AG04449 (cell line): ENCODE measurements at places on chromosomes 2 and 18.
A peak's percentile ranks its signal among the peaks of the same experiment; 100 is the strongest.

- DNase-seq = no peak
Observed at GRCh38 chr2:187497858-187498463, 49.9 kb upstream of the CALCRL start.

- DNase-seq = no peak
Observed at GRCh38 chr2:10720306-10720705, 1.1 kb upstream of the ATP6V1C2 start.

GRCh38 chr2:117700471-117700870, 114.0 kb upstream of the DDX18 start:
- no peak for DNase-seq

DNA sequence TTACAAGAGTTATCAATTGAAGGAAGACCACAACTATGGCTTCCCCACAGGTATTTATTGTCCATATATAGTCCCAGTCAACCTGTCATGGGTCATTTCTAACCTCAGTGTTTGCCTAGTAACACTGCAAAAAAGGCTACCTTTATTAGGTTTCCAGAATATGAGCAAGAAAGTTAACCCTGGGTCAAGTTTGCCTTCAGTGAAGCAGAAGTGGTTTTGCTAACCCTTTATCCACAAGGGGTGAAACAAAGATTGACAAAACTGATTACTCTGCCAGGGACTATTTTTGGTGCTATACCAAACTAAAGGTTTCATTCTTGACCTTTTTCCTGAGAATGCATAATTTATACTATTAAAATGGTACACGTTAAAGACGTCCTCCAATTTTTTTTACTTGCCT, 28.8 kb downstream of the SP100 start:
- DNase-seq = no peak

DNA sequence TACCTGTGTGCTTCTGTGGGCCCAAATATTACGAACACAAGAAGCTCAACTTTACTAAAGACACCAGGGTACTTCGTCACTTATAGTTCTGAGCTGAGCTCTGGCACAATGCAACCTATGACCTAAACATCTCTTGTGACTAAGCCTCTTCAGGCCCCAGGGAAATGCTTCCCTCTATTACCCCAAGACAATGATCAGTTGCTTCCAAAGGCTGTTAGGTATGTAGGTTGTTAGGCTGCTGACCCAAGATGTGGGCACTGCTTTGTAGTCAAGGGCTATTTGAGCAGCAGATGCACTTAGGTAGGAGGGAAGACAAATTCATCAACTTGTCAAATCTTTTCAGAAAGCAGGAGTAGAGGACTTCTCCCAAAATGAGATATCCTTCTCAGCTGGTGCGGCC, 640.1 kb downstream of the EPHA4 start:
- DNase-seq = no peak

- no peak for DNase-seq
Observed at GRCh38 chr2:179532863-179533278, 268.2 kb upstream of the SESTD1 start.

DNA sequence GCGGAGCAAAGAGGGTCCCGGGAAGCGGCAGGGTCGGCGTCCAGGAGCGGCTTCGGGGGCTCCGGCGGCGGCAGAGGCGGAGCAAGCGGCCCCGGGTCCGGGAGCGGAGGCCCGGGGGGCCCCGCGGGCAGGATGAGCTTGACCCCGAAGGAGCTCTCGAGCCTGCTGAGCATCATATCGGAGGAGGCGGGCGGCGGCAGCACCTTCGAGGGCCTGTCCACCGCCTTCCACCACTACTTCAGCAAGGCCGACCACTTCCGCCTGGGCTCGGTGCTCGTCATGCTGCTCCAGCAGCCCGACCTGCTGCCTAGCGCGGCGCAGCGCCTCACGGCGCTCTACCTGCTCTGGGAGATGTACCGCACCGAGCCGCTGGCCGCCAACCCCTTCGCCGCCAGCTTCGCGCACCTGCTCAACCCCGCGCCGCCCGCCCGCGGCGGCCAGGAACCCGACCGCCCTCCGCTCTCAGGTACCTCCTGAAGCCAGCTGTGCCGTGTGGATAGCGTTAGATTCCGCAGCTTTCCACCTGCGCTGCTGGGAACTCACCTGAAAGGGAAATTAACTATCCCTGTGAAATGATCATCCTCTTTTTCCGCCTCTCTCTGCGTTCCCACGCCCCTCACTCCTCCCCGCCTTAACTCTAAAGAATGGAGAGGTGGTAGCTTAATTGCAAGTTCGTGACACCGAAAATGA, 472 bp downstream of the CNOT11 start:
- no peak for DNase-seq

DNA sequence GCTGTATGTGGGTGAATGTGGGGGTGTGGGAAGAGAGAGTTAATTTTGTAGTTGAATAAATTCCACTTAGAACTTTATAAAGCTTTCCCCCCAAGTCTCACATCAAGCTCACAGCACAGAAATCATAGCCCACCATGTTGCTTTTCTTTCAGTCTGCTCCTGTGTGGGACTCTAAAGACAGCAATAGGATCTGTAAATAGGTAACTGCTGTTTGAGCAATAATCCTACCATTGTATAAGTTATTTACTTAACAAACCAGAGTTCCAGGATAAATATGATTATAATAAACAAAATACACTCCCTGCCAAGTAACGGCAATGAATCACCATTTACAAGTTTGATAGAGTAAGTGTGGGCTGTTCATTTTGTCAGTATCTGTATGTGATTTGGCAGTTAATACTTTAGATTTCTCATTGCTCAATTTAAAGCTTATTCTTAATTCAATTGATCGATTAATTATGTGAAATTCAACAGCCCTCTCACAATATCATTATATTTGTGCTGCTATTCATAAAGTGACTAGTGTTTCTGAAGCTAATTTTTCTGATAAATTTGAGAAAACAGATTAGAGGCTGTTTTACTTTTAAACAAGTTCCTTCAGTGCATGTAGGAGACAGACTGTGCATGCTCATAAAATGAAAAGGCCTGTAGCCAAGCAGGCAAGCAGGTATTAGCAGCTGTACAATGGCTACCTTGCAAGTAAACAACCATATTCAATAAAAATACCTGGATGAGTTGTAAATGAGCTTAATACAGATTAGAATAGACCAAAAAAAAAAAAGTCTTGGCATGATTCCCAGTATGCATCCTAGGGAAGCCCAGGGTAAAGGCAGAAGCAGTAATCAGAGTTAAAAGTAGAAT, 142.7 kb downstream of the PDE11A start:
- no peak for DNase-seq

- no peak for DNase-seq
Observed at GRCh38 chr2:27093430-27094352, 7.1 kb downstream of the KHK start.

DNA sequence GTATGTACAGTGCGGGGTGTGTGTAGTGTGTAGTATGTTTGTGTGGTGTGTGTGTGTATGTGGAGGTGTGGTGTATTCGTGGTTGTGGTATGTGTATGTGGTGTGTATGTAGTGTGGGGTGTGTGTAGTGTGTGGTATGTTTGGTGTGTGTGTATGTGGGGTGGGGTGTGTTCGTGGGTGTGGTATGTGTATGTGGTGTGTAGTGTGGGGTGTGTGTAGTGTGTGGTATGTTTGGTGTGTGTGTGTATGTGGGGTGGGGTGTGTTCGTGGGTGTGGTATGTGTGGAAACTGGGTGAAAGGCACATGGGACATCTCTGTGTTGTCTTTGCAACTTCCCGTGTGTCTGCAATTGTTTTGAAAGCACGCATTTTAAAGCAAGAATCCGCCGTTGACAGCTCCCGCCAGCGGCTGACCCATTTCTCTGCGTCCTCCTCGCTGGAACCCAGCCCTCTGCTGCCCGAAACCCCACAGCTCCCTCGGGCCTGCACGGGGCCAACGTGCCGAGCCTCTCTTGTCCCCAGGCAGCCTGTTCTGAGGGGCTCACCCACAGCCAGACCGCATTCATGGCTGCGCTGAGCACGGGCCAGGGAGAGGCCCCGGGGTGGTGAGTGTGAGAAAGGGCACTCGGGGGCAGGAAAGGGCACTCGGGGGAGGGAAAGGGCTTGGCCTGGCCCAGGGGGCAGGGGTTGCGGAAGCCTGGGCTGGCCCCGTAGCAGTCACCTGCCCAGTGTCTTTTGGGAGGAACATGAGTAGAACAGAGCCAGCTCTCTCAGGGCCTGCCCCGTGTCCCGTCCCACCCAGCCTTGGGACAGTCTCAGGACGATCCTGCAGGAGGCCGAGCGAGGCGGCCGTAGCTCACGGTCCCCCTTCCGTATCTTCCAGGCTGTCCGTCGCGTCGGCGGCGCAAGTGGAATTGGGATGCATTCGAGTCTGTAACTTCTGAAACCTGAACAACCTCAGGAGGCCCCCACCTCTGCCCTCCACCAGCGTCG, 61.4 kb downstream of the TWIST2 start:
- DNase-seq = no peak

DNA sequence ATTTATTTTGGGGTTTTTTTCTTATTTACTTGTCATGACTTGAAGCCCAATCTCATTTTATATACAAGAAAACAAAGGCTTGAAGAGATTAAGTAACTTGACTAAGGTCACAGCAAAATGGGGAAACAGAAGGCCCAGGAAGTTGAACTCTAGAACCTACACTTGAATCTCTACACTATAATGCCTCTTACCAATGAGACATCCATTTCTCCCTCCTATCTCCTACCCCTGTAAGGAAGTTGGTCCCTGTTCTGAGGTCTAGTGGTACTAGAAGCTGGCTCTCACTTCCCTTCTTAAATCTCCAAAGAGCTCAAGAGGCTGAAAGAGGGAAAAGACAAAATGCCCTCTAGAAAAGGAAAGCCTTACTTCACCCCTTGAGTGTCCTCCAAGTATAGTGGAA, 25.5 kb upstream of the IHH start:
- no peak for DNase-seq

- DNase-seq = no peak
Observed at GRCh38 chr18:195651-196050, 37.3 kb downstream of the USP14 start.

DNA sequence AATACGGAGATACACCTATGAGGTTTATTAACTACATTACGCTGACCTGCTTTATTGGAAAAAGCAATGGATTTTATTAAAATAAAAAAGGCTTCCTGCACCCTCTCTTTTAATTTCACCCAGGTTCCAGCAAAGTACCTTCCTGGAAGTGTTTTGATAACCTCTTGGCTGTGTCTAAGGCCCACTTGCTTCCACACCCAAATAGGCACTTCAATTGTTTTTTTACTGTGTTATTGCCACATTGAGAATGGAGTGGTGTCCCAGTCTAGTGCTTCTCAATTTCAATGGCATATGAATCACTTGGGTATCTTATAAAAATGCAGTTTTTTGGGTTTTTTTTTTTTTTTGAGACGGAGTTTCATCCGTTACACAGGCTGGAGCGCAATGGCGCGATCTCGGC, 47.6 kb downstream of the SF3B1 start:
- DNase-seq = no peak

DNA sequence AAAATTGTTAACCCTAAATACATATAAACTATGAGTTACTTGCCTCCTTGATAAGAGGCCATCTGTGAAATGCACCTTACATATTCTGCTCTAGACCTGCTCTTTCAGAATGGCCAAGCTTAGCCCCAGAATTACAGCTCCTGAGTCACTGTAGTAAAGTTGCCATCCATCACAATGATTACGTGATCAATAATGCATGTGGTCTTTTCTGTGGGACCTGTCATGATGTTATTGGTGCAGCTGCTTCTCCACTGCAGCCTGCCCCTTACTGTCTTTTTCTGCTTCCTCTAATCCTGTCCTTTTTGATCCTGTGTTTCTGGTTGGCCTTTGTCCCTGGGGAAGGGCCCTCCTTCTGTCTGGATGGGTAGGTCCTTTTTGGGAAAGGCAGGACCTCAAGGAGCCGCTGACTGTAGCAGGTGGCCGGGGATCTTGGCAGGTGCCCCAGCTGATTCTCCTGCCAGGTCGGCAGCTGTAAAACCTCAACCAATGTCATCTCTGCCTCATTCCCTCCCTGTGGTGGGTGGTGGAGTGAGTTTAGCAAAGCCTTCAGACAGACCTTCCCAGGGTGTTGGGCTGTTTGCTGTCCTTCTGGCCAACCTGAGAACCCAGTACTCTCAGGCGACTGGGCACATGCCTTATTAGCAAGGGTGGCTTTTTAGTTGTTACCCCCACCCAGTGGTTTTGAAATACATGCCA, 126.2 kb upstream of the EML6 start:
- DNase-seq = no peak

DNA sequence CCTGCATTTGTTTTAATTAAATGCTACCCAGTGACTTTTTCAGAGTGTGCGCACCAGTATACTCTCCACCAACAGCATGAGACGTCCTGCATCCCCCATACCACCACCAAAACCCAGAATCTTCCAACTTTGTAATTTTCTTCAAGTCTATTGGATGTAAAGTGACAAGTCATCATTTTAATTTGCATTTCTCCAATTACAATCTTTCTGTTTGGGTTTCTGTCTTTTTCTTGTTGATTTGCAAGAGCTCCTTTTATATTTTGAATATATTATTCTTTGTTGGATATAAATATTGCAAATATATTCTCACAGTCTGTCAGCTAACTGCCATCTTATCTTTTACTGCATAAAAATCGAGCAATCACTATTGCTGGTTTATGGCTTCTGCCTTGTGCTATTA, 96.6 kb downstream of the FAM168B start:
- no peak for DNase-seq

DNA sequence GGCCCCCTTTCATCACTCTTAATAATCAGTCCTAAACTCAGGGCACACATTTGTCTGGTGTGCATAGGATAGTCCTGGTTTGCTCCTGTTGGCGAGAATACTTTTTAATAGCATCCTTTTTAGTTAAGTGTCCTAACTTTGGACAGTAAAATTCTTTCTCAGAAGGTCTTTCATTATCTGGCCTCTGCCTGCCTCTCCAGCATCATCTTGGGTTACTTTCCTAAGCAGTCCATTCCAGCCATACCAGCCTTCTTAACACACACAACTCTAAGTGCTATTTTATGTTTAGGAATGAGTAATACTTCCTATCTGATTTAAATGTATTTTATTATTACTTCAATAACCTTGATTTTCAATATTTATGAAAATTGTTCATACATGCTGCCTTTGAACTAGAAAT, 151.0 kb downstream of the ACOXL start:
- DNase-seq = peak; percentile 23

- DNase-seq = no peak
Observed at GRCh38 chr2:30074023-30074422, 72.8 kb upstream of the YPEL5 start.

DNA sequence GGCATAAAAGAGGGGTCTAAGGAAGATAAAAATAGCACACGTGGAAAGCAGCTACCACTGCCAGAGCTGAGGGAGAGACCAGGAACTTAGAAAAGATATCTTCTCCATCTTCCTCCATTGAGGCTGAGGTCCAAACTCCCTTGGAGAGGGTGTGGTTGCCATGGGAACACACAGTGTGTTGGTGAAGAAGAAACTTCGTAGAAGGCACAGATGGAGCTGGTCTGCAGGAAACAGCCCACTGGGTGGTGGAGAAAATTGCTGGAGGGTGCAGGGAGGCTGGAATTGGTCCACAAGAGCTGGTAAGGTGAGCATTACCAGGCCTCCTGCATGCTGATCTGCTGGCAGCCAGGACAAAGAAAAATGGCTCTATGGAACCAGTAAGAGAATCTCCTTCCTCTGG, 191.0 kb downstream of the HRH4 start:
- no peak for DNase-seq

GRCh38 chr2:127314193-127314988, 20.4 kb upstream of the ERCC3 start:
- no peak for DNase-seq
